Nephron progenitor cell (in vitro differentiated cells): ENCODE measurements at places on chromosomes 4 and X.

DNA sequence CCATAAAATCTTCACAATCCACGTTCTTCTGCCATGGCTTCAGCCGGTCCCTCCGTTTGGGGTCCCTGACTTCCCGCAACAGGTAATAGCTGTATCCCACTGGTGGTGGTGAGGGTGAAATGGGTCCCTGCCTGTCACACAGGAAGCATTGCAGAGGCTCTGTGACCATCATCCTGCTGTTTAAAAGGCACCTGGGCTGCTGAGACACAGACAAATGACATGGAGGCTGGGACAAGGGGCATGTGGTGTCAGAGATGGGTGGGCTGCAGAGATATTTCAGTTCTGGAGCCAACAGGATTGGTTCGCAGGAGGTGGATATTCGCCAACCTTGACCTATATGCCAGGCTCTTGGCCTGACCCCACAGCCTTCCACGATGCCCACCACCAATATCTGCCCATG is 82.1 kb downstream of the JAKMIP1 start:
- no peaks in the 10 kb centered on the region for H3K36me3 ChIP-seq
- peaks cover 71% of the 10 kb centered on the region for H3K27me3 ChIP-seq
- H3K4me3 ChIP-seq, result no peak overlapping the region
- no peak for DNase-seq
- H3K27ac ChIP-seq, result no peak overlapping the region
- H3K4me1 ChIP-seq, result peaks cover 11% of the 10 kb centered on the region

GRCh38 chrX:9279234-9279544 is 185.7 kb upstream of the TBL1X start:
- peaks cover 4% of the 10 kb centered on the region for H3K27me3 ChIP-seq
- peaks cover 31% of the 10 kb centered on the region for H3K4me1 ChIP-seq
- no peak for DNase-seq
- peak overlapping the region; percentile 20 for H3K4me3 ChIP-seq
- H3K36me3 ChIP-seq, result no peaks in the 10 kb centered on the region

- H3K36me3 ChIP-seq, result peaks cover 36% of the 10 kb centered on the region
- no peak overlapping the region for H3K27ac ChIP-seq
- H3K27me3 ChIP-seq, result no peaks in the 10 kb centered on the region
- no peak overlapping the region for H3K4me3 ChIP-seq
- DNase-seq, result no peak
Observed at GRCh38 chr4:145496292-145496691, 14.6 kb downstream of the SMAD1 start.

- no peak for DNase-seq
- no peak overlapping the region for H3K4me3 ChIP-seq
- no peaks in the 10 kb centered on the region for H3K36me3 ChIP-seq
- peaks cover 2% of the 10 kb centered on the region for H3K27me3 ChIP-seq
- no peak overlapping the region for H3K27ac ChIP-seq
- peaks cover 31% of the 10 kb centered on the region for H3K4me1 ChIP-seq
Observed at GRCh38 chr4:128525992-128526630, 238.5 kb upstream of the PGRMC2 start.

- no peak for DNase-seq
- H3K27me3 ChIP-seq, result peaks cover 4% of the 10 kb centered on the region
- peaks cover 20% of the 10 kb centered on the region for H3K4me1 ChIP-seq
- no peak overlapping the region for H3K27ac ChIP-seq
Observed at GRCh38 chrX:150768580-150769190, 75.5 kb downstream of the MTMR1 start.

GRCh38 chr4:39759569-39759968 is 61.6 kb downstream of the UBE2K start:
- H3K4me1 ChIP-seq, result no peaks in the 10 kb centered on the region
- no peak for DNase-seq
- no peaks in the 10 kb centered on the region for H3K27me3 ChIP-seq
- H3K4me3 ChIP-seq, result no peak overlapping the region
- peaks cover 75% of the 10 kb centered on the region for H3K36me3 ChIP-seq
- H3K27ac ChIP-seq, result no peak overlapping the region

DNA sequence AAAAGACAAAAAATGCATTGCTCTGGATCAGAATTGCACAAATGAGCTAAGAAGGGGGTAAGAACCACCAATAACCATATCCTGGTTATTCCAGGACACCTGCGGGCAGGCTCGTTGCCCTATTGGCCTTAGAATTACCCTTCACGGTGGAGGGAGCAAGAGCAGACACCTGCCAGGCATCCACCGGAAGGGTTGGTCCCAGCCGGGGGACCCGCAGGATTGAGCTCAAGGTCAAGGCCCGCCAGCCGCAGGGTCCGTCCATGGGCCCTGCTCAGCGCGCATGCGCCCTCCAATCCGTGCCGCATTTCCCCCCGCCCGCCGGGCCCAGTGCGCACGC is 575 bp downstream of the SLC25A6 start:
- peak overlapping the region; percentile 93 for H3K4me3 ChIP-seq
- H3K4me1 ChIP-seq, result peaks cover 54% of the 10 kb centered on the region
- DNase-seq, result peak; percentile 95
- H3K27me3 ChIP-seq, result peaks cover 12% of the 10 kb centered on the region

DNA sequence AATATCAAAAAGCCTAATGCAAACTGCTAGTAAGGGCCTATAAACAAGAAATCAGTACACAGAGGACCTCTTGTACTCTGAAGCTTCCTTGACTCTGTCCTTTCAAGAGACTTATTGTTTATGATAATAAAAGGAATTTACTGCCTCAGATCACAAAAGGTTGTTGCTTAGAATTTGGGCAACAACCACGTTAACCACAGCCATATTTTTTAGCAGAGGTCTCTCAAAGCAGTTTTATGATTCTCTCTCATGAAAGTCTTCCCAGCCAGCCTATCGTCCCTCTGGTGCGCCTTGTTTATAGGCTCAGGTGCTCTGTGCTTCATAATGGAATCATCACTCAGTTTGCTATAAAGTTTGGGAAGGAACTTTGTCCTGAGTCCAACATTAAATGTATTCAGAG is 270.6 kb downstream of the RCHY1 start:
- no peak overlapping the region for H3K27ac ChIP-seq
- peaks cover 26% of the 10 kb centered on the region for H3K4me1 ChIP-seq
- peaks cover 8% of the 10 kb centered on the region for H3K36me3 ChIP-seq
- H3K27me3 ChIP-seq, result peaks cover 4% of the 10 kb centered on the region
- no peak for DNase-seq
- no peak overlapping the region for H3K4me3 ChIP-seq

DNA sequence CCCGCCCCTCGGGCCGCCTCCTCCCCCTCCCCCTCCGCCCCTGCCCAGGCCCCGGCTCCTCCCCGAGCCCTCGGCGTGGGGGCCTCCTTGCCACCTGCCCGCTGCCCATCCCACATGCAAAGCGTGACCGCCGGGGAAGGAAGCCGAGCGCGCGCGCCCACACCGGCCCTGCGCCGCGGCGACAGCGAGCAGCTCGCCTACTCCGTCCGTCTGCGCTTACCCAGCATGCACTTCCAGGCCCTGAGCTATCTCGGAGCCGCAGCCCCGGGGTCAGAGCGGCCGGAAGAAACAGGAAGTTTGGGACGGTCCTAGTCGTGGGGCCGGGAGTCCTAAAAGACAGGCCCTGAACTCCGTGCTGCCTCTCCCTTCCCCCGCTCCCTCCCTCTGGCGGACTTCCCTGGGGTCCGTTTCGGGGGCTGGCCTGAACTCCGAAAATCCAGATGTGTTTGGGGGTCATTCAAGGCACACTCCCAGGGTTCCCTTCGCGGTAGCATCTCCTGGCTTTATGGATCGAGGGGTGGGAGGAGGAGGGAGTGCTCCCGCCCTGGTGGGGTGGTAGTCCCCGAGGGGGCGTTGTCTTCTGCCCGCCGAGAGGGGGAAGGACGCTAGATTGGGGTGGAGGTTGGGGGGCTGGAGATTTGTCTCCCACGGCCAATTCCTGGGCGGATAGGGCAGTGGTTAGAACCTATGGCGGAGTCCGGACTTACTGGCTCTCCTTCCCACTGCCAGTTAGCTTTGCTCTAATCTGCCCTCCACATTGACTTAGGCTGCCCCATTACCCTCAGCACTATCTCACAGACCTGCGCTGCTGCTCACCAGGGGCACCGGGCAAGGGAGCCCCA is 25.0 kb upstream of the BCORL1 start:
- peaks cover 21% of the 10 kb centered on the region for H3K27me3 ChIP-seq
- H3K27ac ChIP-seq, result no peak overlapping the region
- peak; percentile 68 for DNase-seq
- H3K4me3 ChIP-seq, result peak overlapping the region; percentile 73
- H3K36me3 ChIP-seq, result no peaks in the 10 kb centered on the region
- H3K4me1 ChIP-seq, result peaks cover 76% of the 10 kb centered on the region

DNA sequence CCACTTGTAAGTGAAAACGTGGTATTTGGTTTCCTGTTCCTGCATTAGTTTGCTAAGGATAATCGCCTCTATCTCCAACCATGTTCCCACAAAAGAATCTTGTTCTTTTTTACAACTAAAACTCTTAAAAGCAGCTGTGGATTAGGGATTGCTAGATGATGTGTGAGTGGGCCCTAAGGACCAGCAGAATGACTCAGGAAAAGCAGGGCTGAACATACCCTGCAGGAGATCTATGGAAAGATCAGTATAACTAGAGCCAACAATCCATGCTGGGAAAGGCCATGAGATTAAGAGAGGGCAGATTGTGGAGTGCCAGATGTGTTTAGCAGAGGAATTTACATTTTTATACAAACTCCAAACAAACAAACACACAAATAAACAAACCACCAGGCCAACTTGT is 128.4 kb upstream of the TMEM164 start:
- peaks cover 16% of the 10 kb centered on the region for H3K4me1 ChIP-seq
- peaks cover 7% of the 10 kb centered on the region for H3K27me3 ChIP-seq
- no peak overlapping the region for H3K4me3 ChIP-seq
- no peaks in the 10 kb centered on the region for H3K36me3 ChIP-seq

- no peak overlapping the region for H3K27ac ChIP-seq
- no peaks in the 10 kb centered on the region for H3K4me1 ChIP-seq
- DNase-seq, result no peak
- H3K36me3 ChIP-seq, result no peaks in the 10 kb centered on the region
- H3K4me3 ChIP-seq, result no peak overlapping the region
- H3K27me3 ChIP-seq, result peaks cover 4% of the 10 kb centered on the region
Observed at GRCh38 chr4:81490403-81491160, 18.9 kb upstream of the RASGEF1B start.

DNA sequence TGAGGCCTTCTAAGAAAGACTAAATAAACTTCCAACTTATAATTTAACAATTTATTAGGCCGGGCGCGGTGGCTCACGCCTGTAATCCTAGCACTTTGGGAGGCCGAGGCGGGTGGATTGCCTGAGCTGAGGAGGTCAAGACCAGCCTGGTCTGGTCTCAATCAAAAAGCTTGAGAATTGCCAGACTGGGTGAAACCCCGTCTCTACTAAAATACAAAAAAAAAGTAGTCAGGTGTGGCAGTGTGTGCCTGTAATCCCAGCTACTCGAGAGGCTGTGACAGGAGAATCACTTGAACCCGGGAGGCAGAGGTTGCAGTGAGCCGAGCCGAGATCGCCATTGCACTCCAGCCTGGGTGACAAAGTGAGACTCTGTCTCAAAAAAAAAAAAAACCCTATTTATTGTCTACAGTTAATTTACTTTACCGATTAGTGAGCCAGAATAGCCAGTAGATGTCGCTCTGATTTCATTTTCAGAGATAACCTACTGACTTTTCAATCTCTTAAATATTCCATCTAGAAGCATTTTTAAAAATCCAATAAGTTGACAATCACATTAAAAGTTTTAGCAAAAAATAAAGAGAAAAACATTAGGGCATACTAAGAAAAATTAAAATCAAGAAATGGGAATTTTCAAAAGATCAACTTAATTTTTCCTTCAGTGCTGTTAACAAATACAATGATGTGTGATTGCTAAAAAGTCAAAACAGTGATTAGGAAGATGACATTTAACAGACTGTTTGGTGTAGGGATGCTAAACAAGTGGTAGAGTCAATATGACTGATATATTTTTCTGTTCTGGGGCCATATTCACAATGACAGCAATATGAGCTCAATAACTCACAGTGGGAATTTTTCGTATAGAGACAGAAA is 4.3 kb upstream of the SHROOM3 start:
- H3K36me3 ChIP-seq, result no peaks in the 10 kb centered on the region
- DNase-seq, result peak; percentile 15
- H3K4me1 ChIP-seq, result peaks cover 53% of the 10 kb centered on the region
- H3K27ac ChIP-seq, result peak overlapping the region; percentile 22
- no peak overlapping the region for H3K4me3 ChIP-seq
- H3K27me3 ChIP-seq, result peaks cover under 1% of the 10 kb centered on the region

DNA sequence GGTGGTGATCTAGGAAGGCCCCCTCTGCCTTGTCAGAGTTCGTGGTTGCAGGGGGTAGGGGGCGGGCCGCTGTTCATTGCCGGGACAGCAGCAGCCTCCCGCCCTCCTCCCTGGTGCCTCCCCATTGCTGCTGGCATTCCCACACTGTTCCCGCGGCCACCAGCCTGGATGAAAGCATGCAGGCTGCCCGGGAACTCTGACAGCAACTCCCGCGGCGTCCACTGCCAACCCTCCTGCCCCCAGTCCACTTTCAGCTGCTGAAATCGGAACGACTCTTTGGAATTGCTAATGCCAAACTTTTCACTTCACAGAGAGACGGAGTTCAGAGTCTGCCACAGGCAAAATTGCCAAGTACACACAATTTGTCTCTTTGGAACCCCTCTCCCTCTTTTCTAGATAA is 121.9 kb downstream of the BEND2 start:
- peaks cover 44% of the 10 kb centered on the region for H3K4me1 ChIP-seq
- peaks cover 54% of the 10 kb centered on the region for H3K36me3 ChIP-seq
- no peaks in the 10 kb centered on the region for H3K27me3 ChIP-seq
- peak overlapping the region; percentile 69 for H3K4me3 ChIP-seq

DNA sequence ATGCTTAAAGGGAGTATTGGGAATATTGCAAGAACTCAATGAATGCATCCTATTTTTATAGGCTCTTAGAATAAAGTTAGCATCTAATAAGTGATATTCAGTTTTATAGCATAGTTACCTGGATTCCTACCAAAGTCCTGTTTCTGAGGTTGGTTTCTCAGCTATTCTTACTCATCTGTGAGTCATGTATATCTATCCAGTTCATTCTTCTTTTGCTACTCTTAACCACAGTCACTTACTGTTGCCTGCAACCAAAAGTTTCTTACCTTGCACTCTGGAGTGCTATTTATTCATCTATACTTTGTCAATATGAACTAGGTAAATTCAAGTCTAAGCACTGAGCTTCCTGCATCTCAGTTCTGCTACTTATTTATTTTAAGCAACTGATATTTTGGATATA is 322.5 kb downstream of the HS3ST1 start:
- H3K4me1 ChIP-seq, result no peaks in the 10 kb centered on the region
- peaks cover 7% of the 10 kb centered on the region for H3K36me3 ChIP-seq
- no peaks in the 10 kb centered on the region for H3K27me3 ChIP-seq
- H3K27ac ChIP-seq, result no peak overlapping the region
- no peak overlapping the region for H3K4me3 ChIP-seq
- DNase-seq, result no peak

- H3K4me1 ChIP-seq, result peaks cover 39% of the 10 kb centered on the region
- DNase-seq, result no peak
- no peak overlapping the region for H3K4me3 ChIP-seq
- H3K27me3 ChIP-seq, result no peaks in the 10 kb centered on the region
- H3K27ac ChIP-seq, result no peak overlapping the region
Observed at GRCh38 chr4:169658196-169658595, 37.8 kb downstream of the CLCN3 start.

- H3K27ac ChIP-seq, result no peak overlapping the region
- no peak overlapping the region for H3K4me3 ChIP-seq
- H3K27me3 ChIP-seq, result no peaks in the 10 kb centered on the region
- H3K36me3 ChIP-seq, result no peaks in the 10 kb centered on the region
Observed at GRCh38 chr4:119087656-119088055, 48.0 kb upstream of the MYOZ2 start.

- no peaks in the 10 kb centered on the region for H3K36me3 ChIP-seq
- peak; percentile 23 for DNase-seq
- no peak overlapping the region for H3K27ac ChIP-seq
- peaks cover 64% of the 10 kb centered on the region for H3K27me3 ChIP-seq
- H3K4me1 ChIP-seq, result no peaks in the 10 kb centered on the region
- peak overlapping the region; percentile 79 for H3K4me3 ChIP-seq
Observed at GRCh38 chrX:139691493-139691842, 16.5 kb downstream of the MCF2 start.

GRCh38 chr4:43008793-43009192 is 116.3 kb downstream of the GRXCR1 start:
- H3K27me3 ChIP-seq, result peaks cover 5% of the 10 kb centered on the region
- no peak for DNase-seq
- no peaks in the 10 kb centered on the region for H3K36me3 ChIP-seq
- no peak overlapping the region for H3K27ac ChIP-seq
- no peak overlapping the region for H3K4me3 ChIP-seq
